Lower leg skin (tissue), 4 donors: ENCODE measurements at places on chromosomes 7 and 10. TPM values are rescaled to one million over a fixed set of nuclear protein-coding genes. Genes with fewer than 3 reads are reported as not detected.

The SPDYE2 gene
- not detected for total RNA-seq

The RELN gene
- total RNA-seq = 1.1 TPM

The DNAJC30 gene
- total RNA-seq = 3.9 TPM

The SLC29A3 gene
- total RNA-seq = 1.1 TPM

The AOAH gene
- total RNA-seq = 3.1 TPM

The POLL gene
- total RNA-seq = 19.9 TPM

The IKZF5 gene
- total RNA-seq = 8.7 TPM

The ZPBP gene
- not detected for total RNA-seq
